ENCODE measurements at places on chromosomes 6 and 20.

GRCh38 chr6:11294228-11294627, 61.8 kb upstream of the NEDD9 start:
- DNase-seq = no peak

- no peak for DNase-seq
Observed at GRCh38 chr6:7647504-7647903, 57.5 kb downstream of the SNRNP48 start.

- no peak for DNase-seq
Observed at GRCh38 chr6:119552021-119552420, 202.5 kb upstream of the MAN1A1 start.

DNA sequence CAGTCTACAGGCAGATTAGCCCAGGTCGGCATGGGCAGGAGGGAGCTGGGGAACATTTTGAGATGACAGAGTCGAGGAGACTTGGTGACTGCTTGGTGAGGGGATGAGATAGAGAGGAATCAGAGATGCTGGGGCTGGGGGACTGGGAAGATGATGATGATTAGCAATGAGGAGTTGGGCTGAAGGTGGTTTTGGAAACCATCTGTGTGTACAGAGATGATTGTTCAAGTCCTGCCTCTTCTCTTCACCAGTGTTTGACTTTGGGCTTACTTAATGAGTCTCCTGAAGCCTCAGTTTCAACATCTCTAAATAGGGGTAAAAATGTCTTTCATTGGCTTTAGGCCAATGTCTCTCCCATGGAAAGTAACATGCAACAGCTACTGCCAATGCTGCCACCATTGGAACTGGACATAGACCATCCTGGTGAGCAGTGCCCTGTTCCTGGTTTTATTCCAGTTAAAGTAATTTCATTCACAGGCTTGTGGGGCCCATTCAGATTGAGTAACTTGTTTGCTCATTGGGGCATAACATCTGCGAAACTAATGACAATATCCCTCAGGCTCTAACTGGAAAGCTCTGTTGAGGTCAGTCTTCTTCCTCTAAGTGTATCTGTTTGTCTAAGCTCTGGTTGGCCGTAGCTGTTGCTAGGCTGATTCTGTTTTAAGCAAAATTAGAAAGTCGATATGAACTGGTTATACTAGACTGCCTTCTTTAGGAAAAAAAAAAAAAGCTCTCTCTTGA, 99.1 kb downstream of the ARMC2 start:
- DNase-seq = no peak

DNA sequence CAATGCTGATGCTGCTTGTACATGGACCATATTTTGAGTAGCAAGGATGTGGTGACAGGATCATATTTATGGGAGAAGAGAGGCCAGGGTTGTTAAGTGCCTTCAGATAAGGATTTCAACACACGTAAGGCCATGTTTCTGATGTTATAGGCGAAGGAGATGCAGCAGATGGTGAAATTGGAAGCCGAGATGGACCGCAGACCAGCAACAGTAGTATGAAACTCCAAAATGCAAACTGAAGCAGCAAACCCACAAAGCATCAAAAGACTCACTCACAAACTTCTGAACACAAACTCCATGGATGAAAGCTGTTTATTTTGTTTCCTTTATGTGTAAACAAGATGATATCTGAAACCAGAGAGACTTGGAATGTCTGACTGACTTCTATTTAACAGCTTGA, 35.6 kb upstream of the LAMP5 start:
- no peak for DNase-seq
